ENCODE measurements at places on chromosomes 16 and 17.
A peak's percentile ranks its signal among the peaks of the same experiment; 100 is the strongest.

DNA sequence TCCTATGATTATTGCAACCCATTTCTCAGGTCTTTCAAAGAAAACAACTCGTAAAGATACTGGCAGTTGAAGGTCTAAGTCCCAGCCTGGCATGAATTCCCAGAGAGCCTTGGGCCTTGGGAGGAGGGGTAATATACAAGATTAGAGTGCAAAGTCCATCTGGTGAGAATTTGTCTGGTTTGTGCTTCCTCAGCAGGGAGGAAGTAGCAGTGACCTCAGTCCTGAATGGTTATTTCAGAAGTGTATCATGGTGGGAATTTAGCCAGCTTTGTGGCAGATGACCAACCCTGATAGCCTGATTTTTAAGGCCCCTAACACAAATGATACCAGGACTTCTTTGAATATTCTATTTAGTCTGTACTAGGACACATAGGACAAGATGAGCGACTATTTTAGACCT, 151.2 kb upstream of the TBX2 start:
- no peak for DNase-seq

- no peak for DNase-seq
Measured at GRCh38 chr17:32227910-32228309, 37.7 kb upstream of the RHBDL3 start.

- no peak for DNase-seq
Measured at GRCh38 chr17:31857920-31858641, 963 bp downstream of the COPRS start.

- no peak for DNase-seq
Measured at GRCh38 chr16:73058616-73059409, 10.9 kb upstream of the ZFHX3 start.

GRCh38 chr16:20042848-20043247, 30.8 kb downstream of the GPR139 start:
- DNase-seq: no peak

- DNase-seq: no peak
Measured at GRCh38 chr17:10278218-10278617, 79.8 kb upstream of the GAS7 start.

- DNase-seq: no peak
Measured at GRCh38 chr17:74097450-74098135, 105.9 kb upstream of the RPL38 start.

DNA sequence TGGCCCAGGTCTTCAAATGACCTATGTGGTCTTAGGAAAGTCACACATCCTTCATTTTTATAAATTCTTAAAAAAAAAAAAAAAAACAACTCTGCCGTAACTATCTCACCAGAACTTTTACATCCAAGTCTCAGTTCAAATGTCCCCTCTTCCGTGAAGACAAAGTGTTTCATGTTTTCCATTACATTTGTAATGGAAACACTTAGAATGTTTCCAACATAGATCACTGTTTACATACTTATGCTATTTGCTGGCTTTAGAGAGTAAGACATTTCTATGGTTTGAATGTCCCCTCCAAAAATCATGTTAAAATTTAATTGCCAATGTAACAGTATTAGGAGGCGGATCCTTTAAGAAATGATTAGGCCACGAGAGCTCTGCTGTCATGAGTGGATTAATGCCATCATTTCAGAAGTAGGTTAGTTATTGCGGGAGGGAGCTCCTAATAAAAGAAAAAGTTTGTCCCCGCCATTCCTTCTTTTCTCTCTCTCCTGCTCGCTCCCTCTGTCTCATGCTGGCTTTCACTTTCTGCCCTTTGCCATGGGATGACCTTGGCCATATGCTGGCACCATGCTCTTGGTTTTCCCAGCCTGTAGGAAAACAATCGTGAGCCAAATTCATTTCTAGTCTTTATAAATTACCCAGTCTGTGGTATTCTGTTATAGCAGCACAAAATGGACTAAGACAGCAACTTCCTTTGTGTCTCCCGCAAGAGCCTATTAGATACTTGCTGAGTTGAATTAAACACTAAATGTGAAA, 887.8 kb upstream of the SOX9 start:
- DNase-seq: no peak

- DNase-seq: no peak
Measured at GRCh38 chr17:13346081-13346533, 255.6 kb downstream of the HS3ST3A1 start.

DNA sequence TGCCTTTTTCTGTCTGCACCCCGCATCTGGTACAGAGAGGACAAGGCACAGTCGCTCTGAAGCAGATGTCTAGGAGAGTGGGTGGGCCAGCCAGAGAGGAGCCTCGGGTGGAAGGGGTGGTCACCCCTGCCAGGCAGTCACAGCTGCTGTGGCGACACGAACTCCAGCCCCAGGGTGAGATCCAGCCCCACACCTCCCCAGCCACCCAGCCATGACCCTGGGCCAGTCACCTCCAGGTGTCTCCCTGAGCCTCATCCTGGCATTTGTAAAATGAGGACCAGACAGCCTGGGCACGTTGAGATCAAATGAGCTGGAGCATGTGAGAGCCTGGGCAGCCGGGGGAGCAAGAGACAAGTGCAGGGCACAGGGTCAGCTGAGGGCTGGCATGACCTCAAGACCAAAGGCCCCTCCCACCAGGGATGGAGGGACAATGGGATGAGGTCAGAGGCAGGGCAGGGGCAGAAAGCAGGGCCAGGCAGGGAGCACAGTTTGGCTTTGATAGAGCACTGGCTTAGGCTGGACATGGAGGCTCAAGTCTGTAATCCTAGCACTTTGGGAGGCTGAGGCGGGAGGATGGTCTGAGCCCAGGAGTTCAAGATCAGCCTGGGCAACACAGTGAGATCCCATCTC, 7.7 kb downstream of the ADAM11 start:
- DNase-seq: no peak

DNA sequence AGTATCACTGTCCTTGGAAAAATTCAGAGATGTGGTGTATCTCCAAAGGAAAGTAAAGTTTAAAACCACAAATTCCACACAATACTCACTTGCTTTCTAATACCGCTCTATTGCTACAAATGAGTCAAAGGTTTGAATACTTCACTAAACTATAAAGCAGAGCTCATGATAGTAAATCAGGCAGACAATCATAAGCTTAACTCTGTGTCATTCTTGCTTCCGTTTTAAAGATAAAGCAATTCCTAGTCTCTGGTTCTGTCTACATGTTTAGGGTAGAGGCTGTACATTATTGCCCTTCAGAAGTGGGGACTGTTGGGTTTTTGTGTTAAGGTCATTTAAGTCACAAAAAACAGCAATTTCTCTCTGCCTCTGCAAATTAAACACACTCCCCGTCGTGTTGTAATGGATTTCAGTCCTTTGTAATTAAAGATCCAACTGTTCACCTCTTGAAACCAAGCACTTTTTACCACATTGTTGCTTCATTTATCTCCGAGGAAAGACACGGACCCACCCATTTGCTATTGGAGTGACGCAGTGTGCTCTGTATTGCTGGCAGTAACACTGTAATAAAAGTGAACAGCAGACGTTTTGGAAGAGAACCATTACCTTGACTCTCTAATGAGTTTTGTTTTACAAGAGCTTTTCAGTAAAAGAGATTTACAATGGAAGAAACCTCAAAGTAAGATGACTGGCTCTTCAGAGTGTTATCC, 83.1 kb upstream of the CNTNAP4 start:
- peak; percentile 55 for DNase-seq

DNA sequence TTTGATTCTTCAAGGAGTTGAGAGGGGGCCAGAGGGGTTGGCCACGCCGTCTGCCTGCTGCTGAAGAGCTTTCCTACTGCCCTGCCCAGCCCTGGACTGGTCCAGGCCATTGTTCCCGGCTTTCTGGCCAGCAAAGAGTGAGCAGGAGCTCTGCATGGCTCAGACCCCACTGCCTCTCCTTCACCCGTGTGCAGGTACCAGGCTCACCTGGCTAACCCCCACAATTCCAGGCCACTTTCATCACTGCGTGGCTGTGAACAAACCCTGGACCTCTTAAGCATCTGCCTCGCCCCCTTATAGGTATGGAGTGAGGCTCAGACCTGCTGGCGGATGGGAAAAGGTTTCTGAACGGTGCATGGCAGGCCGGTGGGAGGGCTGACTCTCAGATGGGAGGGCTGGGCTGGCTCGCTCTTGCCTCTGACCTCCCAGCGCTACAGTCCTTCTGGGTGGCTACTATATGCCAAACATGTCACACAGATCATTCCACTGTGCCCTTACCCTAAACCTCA, 8.9 kb downstream of the ZNF319 start:
- DNase-seq: no peak

- DNase-seq: no peak
Measured at GRCh38 chr17:39235555-39236449, 10.1 kb upstream of the STAC2 start.
